CD4-positive, alpha-beta T cell treated with Interleukin-4 for 1 hour (primary cell): ENCODE measurements at places on chromosomes 4 and X.
A peak's percentile ranks its signal among the peaks of the same experiment; 100 is the strongest.

DNA sequence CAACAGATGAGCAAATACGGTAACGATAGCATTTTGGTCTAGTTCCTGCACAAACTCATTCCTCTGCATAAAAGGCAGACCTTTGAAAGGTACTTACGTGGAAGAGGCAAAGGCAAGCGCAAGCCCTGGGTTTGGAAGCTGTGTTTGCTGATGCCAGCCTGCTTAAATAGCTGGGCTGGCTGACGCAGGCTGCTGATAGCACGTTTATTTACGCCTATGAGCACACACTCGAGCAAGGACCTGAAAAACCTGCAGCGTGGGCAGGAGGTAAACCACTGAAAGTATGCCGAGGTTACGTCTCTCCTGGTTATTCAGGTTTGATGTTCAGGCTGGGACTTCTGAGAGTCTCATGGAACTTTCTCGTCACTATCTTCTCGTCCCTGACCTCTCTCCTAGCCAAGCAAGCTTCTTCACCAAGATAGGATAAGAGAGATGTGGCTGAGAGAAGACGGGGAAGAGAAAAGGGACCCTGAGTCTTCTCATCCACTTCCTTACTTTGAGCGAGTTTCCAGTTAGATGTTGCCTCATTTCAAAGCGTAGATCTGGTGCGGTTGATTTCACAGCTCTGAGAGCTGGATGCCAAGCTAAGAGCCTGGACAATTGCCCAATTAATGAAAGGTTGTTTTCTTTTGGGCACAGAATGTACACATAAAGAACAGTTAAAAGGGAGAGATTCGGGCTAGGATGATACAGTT, at the start of gene HOPX:
HOPX (minus strand) TSS at position 139 of the 695 bp plus-strand sequence. CDS start 23,480 bp downstream, outside the sequence.
- DNase-seq, result peak; percentile 4

- DNase-seq, result no peak
These were observed 236 bp downstream of the PCDH10 start for GRCh38 chr4:133149364-133149695.

DNA sequence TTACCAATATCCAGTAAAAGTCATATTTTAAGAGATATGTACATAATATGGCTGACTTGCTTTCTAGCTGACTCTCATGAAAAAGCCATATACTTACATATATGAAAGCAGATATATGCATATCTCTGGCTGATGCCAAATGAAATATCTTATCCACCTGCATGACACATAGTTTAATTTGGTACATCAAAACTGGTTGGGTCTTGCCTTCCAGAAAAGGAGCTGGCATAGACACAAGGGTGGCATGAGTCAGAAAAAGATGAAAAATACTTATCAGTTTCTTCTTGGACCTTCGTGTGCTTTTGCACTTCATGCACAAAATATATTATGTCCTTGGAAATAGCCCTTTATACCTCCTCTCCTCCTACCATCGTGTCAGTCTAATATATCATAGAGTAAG, 32.1 kb downstream of the TIGD4 start:
- no peak for DNase-seq

- DNase-seq, result no peak
These were observed 125.1 kb downstream of the RAPGEF2 start for GRCh38 chr4:159227984-159228383.

DNA sequence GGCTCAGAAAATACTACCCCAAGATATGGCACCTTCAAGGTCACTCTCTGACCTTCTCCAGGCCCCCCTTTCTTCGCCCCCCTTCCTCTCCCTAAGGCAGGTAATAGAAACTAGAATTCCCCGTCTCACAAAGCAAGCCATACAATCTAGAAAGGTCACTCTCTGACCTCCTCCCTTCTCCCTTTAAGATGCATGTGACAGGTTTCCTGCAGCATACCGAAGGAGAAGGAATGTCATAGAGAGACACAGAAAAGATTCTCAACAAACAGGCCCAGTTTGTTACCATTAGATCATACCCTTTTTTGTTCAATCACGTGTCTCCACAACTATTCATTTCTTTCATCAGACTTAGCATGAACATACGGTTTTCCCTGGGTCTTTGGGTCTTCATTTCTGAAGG, 51.2 kb upstream of the RBMXL3 start:
- DNase-seq, result no peak

DNA sequence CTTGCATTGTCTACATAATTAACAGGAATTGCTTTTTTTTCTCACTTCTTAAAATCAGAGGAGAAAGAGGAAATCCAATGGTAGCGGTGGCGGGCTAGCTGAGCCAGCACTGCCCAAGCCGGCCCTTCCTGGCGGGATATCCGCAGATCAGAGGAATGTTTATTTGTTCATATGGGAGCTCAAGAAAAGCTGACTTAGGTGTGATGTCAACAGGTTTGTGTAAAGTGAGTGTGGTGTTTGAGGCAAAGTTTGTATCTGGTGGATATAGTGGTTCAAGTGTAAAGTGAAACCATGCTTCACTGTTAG, 466 bp upstream of the SLC39A8 start:
- peak; percentile 40 for DNase-seq

GRCh38 chr4:37689353-37690095, 3.3 kb upstream of the RELL1 start:
- no peak for DNase-seq

GRCh38 chrX:134236626-134237614, at the start of gene CCDC160:
Gene CCDC160 (plus strand): TSS chrX:134237182. CDS start chrX:134244801, 7,619 bp downstream.
- no peak for DNase-seq

GRCh38 chrX:136266828-136267227, 15.6 kb upstream of the MAP7D3 start:
- DNase-seq, result no peak

- no peak for DNase-seq
These were observed 917.0 kb upstream of the LCORL start for GRCh38 chr4:18938343-18939099.

DNA sequence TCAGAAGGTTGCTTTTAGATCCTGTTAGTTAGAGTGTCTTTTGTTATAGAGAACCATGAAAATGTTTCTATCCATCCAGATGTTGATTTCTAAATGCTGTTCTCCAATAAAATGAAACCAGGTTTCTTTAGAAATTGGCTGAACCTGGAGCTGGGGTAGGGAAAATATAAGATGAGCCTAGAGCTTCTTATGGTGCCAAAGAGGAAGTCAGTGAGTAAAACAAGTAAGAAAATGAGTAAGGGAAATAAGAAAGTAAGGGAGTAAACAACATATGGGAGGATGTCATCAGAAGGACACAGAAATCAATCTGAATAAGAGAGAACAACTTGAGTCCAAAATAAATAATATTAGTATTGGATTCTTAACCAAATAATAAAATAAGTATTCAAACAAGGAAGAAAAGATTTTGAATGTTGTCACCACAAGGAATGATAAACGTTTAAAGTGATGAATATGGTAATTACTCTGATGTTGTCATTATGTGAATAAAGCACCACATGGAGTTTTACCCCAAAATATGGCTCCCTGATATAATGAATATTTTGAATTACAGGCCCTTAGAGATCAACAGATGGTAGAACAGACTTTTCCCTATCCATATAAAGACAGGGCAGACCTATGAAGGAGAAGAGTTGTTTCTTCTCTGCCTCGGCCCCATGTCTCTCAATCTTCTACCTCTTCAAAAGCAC, 506.1 kb downstream of the IL15 start:
- no peak for DNase-seq

- no peak for DNase-seq
These were observed 132.2 kb downstream of the NKX6-1 start for GRCh38 chr4:84366907-84367306.

- no peak for DNase-seq
These were observed 314.2 kb downstream of the RAB28 start for GRCh38 chr4:13169731-13170525.

DNA sequence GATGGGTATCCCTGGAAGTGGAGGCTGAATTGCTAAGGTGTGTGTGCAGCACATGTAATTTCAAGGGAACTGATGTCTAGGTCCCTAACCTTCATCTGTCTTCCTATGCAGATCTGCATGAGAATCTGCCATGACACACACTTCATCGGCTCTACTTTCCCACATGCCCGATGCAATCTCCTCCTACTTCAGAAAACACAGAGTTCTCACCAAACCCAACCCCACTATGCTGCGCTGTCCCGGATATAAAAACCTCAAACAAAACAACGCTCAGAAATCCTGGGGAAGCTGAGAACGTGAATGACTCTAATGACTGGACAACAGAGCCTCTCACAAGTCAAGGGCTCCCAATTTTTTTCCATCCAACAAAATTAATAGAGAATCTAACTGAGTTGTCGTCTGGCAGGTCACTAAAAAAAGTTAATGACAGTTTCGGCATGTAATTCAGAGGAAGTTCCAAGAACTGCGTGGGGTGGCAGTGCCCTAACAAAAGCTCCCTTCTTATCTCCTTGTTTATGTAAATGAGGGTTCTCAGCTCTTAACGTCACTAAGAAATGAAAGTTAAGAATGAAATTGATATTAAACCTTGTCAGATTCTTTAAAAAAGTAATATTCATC, 39.0 kb downstream of the STX18 start:
- DNase-seq, result peak; percentile 36

GRCh38 chr4:67886281-67886680, 2.5 kb upstream of the TMPRSS11D start:
- DNase-seq, result no peak

GRCh38 chrX:118220509-118220908, 103.9 kb upstream of the KLHL13 start:
- DNase-seq, result no peak

GRCh38 chr4:94068753-94069719, 138.6 kb upstream of the SMARCAD1 start:
- no peak for DNase-seq

DNA sequence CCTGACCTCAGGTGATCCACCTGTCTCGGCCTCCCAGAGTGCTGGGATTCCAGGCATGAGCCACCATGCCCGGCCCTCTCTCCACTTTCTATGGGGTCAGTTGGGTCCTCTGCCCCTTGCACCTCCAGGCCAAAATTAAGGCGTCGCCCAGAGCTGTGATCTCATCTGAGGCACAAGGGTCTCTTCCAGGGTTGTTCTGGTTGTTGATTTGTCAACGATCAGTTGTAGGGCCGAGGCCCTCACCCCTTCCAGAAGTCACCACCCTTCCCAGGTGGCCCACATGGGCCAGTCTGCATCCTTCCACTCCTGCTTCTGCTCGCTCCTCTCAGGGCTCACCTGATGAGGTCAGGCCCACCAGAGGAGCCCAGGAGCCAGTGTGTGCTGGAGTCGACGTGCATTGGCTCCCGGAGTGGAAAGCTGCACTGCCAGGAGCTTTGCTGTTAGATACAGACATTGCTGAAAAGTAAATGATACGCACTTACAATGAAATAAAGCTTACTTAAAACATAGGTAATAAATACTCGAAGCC, 14.3 kb upstream of the TMEM271 start:
- DNase-seq, result no peak

- DNase-seq, result no peak
These were observed 157.9 kb downstream of the DCAF12L1 start for GRCh38 chrX:126394681-126395080.

DNA sequence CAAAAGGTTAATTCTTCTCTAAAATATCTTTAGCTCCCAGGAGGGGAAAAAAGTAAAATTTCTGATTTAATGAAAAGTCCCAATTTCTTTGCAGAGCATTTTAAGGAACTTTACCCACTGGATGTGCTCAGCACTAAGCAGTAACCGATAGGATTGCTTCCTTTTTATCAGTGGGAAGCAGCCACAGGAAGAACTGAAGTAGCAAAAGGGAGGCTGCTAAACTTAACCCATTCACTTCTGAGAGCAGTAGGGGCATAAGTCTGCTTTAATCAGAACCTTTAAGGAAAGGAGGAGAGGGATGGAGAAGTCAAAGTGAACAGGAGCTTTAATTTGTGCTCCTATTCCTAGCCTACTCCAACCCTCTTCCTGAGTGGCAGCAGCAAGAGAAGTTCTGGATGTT, at the start of gene F8:
F8 (minus strand) TSS at position 139 of the 400 bp plus-strand sequence. CDS start 171 bp downstream, outside the sequence.
- DNase-seq, result no peak

- DNase-seq, result no peak
These were observed 14.0 kb upstream of the DUSP9 start for GRCh38 chrX:153633048-153633447.

DNA sequence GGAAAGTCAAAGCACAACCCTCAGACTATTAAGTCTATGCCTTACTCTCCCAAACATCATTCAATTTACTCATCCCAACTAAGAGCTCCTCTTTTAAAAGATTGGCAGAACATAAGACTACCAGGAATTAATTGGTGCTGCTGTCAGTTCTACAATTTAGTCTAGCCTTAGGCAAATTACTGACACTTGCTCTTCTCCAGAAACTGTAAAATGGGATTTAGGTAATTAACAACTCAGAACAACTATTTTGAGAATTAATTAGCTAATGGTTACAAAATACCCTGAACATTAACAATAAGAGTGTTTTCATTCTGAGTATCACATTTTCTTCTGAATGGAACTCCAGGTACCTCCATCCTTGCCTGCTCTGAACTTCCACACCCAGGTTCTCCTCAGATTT, 36.2 kb upstream of the RBM47 start:
- no peak for DNase-seq

GRCh38 chrX:32170481-32170880, 1040.9 kb downstream of the DMD start:
- no peak for DNase-seq

DNA sequence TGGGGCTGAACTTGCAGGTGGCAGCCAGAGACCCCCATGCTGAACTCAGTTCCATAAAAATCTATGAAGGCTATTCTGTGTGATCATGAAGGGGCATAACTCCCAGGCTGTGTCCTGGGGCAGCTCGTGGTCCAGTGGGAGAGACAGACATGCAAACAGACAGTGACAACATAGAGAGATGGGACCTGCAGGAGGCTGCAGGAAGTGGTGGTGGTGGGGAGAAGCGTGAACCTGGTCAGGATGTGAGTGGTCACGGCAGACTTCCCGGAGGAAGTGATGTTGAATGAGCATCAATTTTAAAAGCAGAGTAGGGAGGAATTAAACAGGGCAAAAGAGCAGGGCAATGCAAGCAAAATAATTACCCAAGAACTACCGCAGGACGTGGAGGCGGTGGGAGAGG, 23.2 kb upstream of the SORCS2 start:
- no peak for DNase-seq

DNA sequence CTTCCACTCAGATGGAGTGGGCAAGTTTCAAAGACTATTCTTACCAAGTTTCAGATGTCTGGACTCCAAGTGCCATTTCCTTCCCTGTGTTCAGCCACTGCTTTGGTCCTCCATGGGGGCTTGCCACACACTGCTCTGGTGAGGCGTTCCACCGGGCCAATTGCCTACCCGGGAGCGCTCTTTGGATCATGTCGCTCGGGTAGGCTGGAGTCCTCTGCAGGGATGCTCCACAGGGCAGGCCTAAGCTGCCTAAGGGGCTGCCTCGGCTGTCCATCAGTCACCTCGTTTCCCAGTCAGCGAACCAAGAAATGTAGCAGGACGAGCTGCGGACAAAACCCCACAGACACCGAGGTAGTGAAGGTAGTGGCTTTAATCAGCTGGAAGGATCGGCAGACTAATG, 200.7 kb upstream of the KLF8 start:
- no peak for DNase-seq

GRCh38 chr4:38872620-38873019, 5.0 kb downstream of the FAM114A1 start:
- DNase-seq, result no peak

DNA sequence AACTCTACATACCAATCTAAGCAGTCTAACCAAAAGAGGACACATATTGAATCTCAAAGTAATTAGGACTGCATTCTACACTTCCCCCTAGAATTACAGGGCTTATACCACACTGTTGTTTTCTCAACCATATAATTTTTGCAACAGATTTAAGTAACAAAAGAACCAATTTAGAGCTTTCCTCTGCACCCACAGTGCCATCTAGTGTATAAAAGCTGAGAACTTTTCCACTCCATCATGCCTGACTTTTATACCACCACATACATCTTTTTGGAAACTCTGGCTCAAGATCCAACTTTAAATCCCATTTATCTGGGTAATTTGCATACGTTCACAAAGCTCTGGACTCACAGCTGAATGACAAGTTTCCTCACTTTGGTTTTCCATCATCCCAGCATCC, 99.5 kb downstream of the EFHC2 start:
- DNase-seq, result peak; percentile 43
